CD4-positive, alpha-beta T cell treated with Interleukin-15 for 4 hours (primary cell): ENCODE measurements at places on chromosomes 11 and 22.

DNA sequence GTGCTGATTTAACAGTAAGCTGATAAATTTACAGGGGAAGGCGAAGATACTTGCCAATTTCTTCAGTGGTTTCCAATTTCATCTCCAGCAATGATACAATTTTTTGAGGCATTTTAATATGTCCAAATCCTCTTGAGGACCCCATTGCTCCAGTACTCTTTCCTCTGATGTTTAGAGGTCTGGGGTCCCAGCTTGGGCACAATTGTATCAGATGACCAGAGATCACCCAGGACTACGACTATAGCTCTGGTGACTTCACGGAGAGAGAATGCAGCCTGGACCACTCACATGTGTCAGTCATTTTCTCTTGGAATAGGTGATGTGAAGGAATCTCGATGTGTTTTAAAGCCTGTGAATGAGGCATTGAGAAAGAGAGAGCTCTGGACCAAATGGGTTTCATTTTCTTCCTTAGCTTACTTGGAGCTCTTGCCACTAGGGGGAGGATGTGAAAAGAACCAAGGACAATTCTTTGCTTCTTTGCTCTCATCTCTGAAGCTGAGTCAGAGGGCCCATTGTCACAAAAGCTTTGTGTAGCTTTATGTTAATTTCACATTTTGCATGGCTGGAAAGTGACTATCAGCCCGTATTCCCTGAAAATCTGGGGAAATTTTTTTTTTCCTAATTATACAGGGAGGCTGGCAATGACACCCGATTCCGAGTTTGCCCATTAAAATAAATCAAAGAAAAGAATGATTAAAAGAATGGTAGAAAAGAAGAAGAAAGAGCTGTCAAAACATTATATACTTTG is 6.7 kb upstream of the CCDC90B start:
- peak; percentile 38 for DNase-seq

- DNase-seq = no peak
These were observed 596.8 kb upstream of the CNTN5 start for GRCh38 chr11:98423933-98424332.

- DNase-seq = no peak
These were observed 41.0 kb downstream of the BUD13 start for GRCh38 chr11:116731821-116732220.

DNA sequence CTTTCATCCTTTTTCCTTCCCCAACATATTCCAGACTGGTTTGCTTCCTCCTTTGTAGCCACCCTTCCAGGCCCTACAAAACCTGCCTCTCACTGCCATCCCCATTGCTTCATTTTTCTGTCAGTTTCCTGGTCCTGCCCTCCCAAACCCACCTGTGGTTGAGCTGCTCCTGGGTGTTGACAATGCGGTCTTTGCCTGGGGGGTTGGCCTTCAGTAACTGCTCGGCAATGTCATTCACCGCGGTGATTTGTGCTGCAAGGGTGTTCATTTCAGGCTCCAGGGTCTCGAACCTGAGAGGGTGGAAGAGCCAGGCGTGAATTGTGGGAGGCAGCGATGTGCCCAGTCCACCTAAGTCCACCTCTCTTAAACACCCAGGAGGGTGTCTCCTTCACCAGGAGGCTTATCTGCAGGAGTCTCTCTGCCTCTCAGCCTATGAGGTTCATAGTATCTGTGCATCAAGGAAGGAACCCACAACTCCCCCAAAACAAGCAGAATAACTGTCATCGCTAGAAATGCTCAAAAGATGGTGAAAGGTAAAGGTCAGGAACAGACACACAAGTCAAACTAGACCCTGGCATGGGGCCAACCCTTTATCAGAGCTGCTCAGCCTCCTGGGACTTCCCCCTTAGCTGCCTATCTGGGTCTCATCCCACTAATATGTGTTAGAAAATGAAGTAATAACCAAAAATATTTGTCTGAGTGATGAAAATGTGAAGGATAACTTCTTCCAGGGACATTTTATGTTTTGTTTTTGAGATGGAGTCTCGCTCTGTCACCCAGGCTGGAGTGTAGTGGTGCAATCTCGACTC is 23.9 kb upstream of the RBM4B start:
- no peak for DNase-seq

GRCh38 chr11:133977067-133977677 is 20.4 kb upstream of the IGSF9B start:
- no peak for DNase-seq

GRCh38 chr11:15198284-15198683 is 83.6 kb downstream of the INSC start:
- no peak for DNase-seq

GRCh38 chr11:45446998-45447397 is 160.9 kb upstream of the SYT13 start:
- DNase-seq = no peak

GRCh38 chr22:22938672-22939587 is 51.3 kb downstream of the IGLL5 start:
- no peak for DNase-seq

DNA sequence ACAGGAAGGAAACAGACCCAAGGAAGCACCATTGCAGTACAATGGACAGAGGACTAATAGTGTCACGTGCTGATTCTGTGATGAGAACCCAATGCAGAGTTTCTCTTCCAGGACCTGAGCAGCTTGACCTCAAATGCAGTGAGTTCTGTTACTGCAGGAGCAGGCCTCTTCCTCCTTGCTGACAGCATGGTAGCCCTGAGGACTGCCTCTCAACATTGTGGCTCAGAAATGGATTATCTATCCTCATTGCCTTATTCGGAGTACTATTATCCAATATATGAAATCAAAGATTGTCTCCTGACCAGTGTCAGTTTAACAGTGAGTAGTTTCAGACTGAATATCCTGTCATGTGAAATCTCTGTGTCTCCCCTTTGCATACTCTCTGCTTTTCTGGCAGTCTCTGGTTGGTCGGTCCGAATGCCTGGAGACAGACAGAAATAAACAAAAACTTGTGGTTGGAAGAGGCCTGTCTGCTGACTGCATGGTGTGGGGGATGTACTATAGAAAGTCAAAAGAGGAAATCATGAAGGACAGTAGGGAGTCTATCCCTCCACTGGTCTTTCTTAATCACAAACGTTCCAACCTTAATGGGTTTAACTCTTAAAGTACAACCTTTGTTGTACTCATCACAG is 6.9 kb upstream of the MS4A14 start:
- no peak for DNase-seq

GRCh38 chr11:2529173-2529572 is 84.4 kb downstream of the KCNQ1 start:
- DNase-seq = no peak

DNA sequence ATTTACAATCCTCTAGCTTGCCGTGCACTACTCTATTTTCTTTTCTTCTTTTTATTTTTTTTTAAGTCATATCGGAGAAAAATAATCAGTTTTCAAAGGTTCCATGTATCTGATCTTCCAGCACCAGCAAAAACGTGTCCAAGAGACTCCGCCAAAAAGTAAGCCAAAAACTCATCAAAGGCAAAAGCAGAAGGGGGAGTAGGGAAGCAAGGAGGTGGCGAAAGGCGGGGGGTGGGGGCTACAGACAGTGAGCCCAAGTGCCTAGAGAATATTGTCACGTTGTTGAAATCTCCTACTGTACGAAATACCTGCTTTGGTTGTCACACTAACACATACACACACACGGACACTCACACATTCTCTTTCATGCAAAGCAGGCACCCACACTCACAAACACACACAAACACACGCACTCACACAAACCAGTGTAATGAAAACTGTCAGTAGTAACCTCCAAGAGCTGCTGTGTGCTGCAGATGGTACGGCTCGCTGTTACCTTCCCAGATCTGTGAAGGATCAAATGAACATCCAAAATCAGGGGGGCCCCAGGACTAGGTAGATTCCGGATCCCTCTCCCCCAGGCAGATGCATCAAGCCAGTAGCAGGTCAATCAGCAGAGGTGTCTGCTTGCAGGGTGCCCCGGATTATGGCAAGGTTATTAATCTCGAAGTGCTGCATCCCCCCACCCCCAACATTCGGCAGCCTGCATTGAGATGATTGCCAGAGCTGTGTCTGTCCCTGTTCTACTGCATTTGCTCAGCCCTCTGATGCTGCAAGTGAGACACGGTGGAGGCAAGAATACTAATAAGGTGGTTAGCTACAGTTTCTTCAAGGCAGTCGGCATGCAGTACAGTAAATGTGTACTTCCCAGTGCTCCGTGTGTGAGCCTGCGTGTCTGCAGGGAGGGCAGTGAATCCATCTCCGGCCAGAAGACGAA is at the start of gene LRRC4C:
Gene LRRC4C, minus strand, starts transcription at position 188 of the 937 bp plus-strand sequence.
- no peak for DNase-seq

DNA sequence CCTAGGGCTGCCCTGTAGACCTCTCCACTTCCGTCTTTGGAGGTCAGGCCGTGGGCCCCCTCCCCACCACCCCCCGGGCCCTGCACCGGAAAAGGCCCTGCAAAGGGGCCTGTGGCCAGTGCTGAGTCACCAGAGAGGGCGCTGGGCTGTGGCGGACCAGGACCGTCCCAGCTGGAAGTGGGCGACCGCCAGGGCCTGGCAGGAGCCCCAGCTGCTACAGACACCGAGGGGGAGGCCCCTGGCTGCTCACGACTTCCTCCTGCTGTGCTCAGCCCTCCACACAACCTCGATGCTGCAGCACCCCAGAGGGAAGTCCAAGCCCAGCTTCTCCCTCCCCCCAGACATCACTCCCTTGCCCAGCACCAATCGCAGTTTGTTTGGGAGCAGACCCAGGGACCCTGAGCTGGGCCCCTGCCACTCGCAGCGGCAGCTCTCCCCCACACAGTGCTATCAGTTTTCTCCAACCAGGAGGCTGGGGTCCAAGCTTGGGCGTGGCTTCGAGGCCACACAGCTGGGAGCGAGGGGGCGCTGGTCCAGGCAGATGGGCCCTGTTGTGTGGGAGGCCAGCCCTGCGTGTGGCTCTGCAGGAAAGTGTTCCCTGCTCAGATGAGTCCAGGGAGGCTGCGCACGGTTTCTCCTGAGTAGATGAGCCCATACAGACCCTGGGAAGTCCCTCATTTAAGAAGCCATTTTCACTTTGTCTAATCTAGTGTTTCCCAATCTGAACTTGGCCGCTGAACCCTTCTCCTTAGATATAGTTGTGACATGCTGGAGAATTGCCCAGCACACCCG is 5.6 kb upstream of the SH3BP1 start:
- peak; percentile 45 for DNase-seq

GRCh38 chr22:30809086-30809485 is 114.4 kb downstream of the OSBP2 start:
- no peak for DNase-seq

- DNase-seq = no peak
These were observed 348.7 kb downstream of the ETS1 start for GRCh38 chr11:128238521-128239265.

- no peak for DNase-seq
These were observed 52.9 kb downstream of the ST14 start for GRCh38 chr11:130212431-130212961.

GRCh38 chr11:92663539-92663938 is 305.9 kb upstream of the MTNR1B start:
- no peak for DNase-seq

DNA sequence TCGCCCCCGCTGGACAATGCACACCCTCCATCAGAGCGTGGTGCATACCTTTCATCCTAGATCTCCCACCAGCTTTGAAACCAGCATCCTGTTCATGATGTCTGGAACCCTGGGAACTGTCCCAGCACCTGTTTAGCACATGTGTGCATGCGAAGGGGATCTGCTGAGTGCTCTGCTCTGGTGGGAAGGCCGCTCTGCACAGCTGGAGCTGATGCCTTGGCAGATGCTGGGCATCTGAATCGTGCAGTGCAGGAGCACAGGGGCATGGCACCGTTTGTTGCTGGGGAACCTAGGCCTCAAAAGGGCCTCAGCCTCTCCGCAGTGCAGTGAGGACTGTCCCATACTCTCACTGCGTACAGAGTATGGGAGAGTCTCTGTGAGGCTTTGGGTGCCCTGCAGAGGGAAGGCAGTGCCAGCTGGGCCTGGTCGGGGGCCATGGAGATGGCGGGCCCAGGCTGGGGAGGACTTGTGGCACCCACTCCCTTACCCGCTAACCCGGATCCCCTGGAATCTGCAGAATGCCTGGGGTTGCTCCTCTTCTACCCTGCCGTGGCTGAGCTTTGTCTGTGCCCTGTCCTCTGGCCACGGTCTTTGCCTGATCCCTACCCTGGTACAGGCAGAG is 72.9 kb upstream of the ATXN10 start:
- no peak for DNase-seq

DNA sequence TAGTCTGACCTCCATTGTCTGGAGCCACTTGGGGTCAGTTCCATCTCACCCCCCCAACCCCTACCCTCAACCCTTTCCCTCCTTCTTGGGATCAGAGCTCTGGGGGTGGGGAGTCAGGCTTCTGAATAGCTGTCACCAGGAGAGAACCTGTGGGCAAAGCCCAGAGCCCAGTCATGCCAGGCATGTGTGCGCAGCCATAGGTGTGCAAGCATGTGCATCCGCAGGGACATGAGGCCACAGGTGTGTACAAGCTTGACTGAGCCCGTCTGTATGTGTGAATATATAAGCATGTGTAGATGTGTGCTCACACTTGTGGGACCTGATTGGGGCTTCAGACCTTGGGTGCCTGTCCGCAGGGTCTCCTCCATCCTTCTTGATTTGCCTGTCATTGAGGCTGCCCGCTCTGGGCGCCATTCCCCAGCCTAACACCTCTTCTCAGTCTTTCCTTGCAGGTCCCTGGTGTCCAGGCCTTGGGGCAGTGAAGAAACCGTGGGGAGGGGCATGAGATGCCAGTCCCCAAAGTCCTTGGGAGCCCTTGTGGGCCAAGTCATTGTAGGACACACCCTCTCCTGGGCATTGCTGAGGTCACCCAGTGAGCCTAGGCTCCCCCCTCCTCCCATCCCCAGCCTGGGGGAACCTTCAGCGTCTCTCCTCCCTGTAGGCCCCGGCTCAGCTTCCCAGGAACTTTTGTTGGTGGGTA is 9.0 kb downstream of the ATG16L2 start:
- no peak for DNase-seq

- DNase-seq = no peak
These were observed 43.0 kb upstream of the KCNQ1OT1 start for GRCh38 chr11:2742611-2743426.

DNA sequence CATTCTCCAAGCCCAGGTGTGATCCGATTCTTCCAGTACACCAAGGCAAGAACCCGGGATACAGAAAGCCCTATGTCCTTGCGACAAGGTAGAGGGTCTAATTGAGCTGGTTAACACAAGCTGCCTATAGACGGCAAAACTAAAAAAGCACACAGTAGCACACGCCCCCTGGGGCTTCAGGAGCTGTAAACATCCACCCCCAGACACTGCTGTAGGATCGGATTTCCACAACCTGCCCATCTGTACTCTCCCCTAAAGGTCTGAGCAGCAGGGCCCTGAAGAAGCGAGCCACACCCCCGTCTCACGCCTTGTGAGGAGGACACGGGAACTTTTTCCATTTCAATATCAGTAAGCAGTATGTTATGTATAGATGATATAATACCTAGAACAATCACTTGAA is 624.7 kb downstream of the BUD13 start:
- no peak for DNase-seq

GRCh38 chr11:14643697-14644225 is at the start of gene PDE3B:
Gene PDE3B, plus strand, starts transcription at chr11:14643804. Its CDS starts 272 bp downstream, at chr11:14644076.
- DNase-seq = peak; percentile 67

DNA sequence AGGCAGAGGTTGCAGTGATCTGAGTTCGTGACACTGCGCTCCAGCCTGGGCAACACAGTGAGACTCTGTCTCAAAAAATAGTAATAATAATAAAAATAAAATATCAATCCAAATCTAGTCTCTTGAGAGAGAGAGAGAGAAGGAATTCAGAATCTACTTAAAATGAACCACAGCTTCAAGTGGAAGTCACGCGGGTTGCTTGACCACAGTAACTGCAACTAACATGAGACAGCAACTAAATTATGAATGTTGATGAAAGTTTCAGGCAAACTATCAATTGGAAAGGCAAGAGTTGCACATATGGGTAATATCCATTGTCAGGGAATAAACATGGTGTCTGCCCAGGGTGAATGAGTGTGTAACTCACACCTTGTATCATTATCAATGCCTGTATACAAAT is 12.5 kb downstream of the POU2AF2 start:
- DNase-seq = no peak

GRCh38 chr11:57482782-57483561 is 22.6 kb downstream of the RTN4RL2 start:
- peak; percentile 40 for DNase-seq
